Stimulated activated CD4-positive, alpha-beta T cell treated with anti-CD3 and anti-CD28 coated beads, Interleukin-4, amount 100 ng/mL, for 4 hours (primary cell): ENCODE measurements at places on chromosomes 3 and 15.
A peak's percentile ranks its signal among the peaks of the same experiment; 100 is the strongest.

GRCh38 chr15:74368121-74368520 is 675 bp upstream of the CYP11A1 start:
- no peak for DNase-seq

DNA sequence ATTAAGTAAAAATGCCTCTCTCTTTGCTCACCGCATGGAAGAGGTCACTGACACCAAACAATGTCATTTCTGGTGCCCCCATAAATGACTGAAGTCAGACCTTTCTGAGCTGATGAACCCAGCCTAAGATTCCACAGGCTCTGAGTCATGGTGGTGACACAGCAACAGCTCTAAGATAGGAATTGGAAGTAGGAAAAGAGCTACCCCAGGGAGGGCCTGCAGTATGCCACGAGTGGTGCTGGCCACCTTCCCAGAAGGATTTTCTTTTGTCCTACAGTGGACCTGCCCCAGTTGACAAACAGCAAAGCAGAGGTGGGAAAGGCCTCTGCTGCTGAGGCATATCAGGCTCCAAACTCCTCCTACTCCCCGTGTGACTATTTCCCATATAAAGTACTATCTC is 208.1 kb downstream of the MINAR1 start:
- DNase-seq = no peak

- DNase-seq = no peak
Observed at GRCh38 chr3:139325551-139325950, 18.3 kb upstream of the MRPS22 start.

GRCh38 chr15:49652922-49653321 is 32.1 kb downstream of the DTWD1 start:
- no peak for DNase-seq

DNA sequence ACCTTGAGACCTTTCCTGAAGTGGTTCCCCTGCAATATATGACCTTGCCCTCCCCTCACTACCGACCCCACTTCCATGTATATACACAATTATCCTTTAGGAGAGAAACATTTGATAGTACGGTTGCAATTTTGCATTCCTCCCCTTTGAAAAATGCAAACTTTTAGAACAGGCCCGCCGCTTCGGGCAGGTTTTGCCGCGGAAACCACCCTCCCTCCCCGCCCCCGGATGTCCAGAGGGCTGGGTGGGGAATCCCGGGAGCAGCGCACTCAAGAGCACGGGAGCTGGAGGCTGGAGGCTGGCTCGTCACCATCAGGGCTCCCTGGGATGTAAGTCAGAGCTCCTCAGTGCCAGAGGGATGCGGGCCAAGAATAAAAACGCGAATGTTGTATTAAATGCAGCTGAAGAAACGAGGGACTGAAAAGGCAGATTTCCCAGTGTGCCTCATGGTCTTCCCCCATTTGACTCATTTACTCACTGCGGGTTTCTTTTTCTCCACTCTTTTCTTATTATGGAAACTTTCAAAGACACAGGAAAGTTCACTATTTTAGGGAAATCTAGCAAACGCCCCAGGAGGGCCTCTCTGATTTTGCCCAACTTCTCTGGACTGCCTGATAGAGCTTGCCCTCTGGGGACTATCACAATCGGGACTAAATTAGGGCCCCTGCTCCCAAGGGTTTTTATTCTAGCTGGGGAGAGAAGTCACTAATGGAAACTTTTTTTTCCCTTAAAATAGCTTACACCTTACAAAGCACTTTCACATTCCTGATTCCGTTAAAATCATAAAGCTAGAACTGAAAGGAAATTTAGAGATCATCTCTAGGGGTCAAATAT is 2.9 kb upstream of the USP3 start:
- DNase-seq = peak; percentile 14

GRCh38 chr15:99131441-99132023 is 26.7 kb downstream of the SYNM start:
- DNase-seq = no peak

- DNase-seq = no peak
Observed at GRCh38 chr15:78316283-78317083, 17.1 kb upstream of the SKIC8 start.

- DNase-seq = no peak
Observed at GRCh38 chr3:139427283-139428060, 38.0 kb upstream of the COPB2 start.

- no peak for DNase-seq
Observed at GRCh38 chr3:16906682-16907081, 21.9 kb downstream of the PLCL2 start.

- no peak for DNase-seq
Observed at GRCh38 chr3:192812743-192813383, 85.5 kb upstream of the FGF12 start.
